ENCODE measurements at places on chromosomes 1 and 21.

DNA sequence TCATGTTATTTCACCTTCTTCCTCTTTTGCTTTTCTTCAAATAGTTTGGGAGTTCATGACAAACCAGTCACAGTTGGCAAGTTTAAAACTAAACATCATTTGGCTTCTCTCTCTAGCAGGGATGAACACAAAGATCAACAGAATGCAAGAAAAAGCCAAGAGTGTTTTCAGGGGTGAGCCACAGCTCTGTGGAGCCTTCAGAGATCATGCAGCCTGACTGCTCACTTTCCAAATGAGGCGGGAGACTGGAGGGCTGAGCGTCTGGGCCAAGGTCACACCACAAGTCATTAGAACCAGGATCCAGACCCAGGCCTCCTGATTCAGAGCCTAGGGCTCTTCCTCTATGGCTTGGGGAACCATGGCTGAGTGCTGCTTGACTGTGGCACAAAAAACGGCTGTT is 2.7 kb downstream of the DPT start:
- no peak for DNase-seq

DNA sequence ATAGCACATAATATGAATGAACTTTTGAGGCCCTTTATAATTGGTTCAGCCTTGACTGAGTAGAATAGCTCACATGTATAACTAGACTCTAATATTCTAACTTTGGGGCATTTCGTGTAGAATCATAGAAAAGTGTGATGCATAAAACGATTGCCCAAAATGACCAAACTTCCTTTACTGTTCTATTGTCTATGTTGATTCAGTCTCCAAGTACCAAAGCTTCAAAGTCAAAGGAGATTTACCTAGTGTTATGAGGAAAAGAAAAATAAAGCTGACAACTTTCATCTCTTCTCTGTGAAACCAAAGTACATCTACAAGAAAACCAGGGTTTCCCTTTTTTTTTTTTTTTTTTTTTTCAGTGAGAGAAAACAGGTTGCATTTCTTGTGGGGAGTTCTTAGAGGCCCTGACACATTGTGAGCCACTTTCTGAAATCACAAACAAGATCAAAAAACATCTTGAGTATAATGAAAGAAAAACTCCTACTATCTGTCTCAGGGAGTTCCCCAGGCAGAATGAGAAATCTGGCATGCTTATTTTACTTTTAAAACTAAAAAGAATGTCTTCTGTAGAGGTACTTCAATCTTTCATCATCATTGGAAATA is 183.4 kb downstream of the TNFSF18 start:
- no peak for DNase-seq

DNA sequence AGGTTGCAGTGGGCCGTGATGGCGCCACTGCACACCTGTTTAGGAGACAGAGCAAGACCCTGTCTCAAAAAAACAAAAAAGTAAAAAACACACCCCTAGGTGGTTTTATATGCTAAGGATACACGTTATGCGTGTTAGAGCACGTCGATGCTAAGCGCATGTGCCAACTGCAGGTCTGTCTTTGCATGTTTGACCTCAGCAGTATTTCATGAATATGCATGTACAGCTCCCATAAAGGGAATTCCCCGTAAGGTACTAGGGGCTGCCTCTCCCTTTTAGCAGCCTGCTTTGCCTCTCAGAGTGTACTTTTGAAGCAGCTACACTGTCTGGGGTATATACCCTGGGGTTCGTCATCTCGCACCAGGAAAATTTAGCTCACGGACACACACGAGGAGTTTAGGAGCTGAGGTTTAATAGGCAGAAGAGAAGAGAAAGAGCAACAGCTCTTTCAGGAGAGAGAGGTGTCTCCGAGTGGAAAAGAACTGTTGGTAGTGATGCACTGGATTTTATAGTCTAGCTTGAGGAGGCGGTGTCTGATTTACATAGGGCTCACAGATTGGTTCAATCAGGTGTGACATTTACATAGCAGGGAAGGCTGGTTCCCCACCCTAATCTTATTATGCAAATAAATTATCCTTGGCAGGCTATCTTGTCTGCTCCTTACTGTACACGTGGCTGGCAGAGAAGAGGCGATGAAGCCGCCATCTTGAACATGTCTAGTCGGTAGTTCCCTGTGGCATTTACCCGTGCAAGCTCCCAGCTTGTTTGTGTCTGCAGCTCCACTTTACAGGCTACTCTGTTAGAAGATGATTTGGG is 4.2 kb upstream of the OTUD3 start:
- no peak for DNase-seq

DNA sequence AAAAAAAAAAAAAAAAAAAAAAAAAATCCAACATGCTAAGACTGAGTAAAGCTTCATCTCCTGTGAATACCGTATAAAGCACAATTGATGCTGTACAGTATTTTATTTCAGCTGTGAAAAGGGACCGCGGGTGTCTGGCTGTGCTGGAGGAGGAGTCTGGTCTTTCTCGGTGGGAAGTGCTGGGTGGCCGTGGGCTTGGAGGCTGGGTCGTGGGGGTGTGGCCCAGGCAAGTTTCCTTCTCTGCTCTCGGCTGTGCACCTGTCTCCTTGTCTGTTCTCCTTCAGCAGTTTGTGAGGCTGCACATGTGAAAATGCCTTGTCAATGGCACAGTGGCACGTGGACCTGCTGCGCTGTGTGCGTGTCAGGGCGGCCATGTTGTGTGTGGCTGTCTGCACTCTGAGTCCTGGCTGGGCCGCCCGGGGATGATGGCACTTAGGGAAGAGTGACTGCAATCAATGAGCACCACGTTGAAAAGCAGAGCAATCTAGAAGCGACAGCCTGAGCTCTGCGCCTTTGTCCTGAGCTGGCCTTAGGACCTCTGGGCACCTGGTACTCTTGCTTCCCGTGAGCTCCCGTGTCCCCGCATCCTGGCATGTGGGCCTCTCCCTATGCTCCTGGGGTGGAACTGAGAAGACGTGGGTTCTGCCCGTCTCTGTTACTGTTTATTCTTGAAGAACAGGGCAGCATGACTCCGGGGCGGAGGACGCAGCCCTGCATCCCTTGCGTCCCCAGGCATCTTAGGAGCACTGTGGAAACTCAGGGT is 14.5 kb downstream of the AGPAT3 start:
- no peak for DNase-seq

DNA sequence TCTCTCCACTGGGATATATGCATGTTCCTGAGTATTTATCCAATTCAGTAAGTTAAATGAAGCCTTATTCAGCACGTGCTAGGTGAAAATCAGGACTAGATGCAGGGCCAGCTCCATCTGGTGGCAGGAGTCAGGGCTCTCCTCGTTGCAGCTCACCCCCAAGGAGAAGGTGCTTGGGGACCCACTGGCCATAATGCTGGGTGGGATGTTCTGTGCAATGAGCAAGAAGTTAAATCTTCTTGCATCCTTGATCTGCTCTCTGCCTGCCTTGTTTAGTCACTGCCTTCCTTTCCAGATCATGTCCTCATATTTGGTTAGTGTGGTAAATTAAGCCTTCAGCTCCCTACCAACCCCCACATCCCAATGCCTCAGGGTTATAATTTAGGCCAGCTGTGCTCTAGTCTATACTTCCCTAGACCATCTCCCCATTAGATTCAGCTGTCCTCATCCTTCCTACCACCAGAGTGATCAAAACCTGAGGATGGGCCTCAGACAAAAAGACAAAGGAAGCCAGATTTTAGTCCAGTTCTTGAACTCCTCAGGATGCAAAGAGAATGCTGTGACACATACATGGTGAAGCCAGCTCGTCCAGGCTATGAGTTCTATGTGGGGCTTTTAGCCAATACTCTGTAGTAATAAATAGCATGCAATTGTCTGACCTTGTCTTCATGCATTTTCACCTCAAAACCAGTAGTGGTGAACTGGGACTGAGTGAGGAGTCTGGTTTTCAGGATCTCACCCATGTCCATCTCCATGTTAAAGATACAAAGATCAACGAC is 55.9 kb downstream of the SEC16B start:
- no peak for DNase-seq

- DNase-seq = no peak
These were observed 10.3 kb downstream of the FBXO28 start for GRCh38 chr1:224124220-224124619.

- no peak for DNase-seq
These were observed 63.8 kb upstream of the ETS2 start for GRCh38 chr21:38741950-38742256.

GRCh38 chr1:185670187-185670627 is 64.0 kb upstream of the HMCN1 start:
- DNase-seq = no peak

DNA sequence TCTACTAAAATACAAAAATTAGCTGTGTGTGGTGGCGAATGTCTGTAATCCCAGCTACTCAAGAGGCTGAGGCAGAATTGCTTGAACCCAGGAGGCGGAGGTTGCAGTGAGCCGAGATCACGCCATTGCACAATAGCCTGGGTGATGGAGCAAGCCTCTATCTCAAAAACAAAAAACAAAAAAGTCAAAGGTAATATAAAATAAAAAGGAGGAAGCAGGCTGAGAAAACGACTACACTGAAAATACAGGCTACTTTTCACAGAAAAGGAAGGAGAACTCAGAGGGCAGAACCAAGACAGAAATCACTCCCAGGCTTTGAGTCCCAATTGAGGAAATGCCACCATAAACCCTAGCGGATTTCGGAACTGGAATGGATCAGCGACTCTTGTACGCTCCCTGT is 5.9 kb upstream of the A3GALT2 start:
- no peak for DNase-seq

DNA sequence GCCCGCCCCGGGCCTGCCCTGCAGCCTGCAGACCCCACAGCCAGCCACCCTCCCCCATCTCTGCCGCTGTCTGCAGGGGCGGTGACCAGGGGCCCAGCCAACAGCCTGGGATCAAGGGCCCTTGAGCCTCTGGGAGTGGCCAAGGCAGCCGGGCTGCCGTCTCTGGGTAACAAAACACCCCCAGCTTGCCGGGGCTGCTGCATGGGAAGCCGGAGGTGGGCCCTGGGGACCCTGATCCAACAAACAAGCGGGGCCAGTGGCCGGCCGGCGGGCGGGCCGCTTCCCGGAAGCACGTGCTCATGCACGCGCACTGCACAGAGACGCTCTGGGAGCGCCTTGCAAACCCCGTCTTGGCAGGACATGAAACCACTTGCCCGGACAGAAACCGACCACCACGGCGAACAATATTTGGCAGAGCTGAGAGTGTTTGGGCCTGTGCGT is 13.2 kb downstream of the MEGF6 start:
- no peak for DNase-seq

DNA sequence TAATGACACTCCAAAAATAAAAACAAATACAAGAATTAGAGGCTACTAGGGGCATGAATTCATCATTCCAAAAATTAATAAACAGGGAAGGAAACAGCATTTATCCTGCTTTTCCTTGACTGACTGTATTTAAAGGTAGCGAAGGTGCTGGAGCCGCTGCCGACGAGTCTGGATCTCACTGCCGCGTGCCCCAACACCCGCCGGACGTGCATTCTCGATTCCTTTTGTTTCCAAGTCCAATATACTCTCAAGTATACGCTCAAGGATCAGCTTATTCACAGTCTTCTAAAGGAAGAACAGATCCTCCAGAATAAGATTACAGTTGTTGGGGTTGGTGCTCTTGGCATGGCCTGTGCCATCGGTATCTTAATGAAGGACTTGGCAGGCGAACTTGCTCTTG is 88.2 kb upstream of the GNG4 start:
- no peak for DNase-seq

GRCh38 chr1:46699666-46700065 is 19.2 kb downstream of the EFCAB14 start:
- DNase-seq = no peak

DNA sequence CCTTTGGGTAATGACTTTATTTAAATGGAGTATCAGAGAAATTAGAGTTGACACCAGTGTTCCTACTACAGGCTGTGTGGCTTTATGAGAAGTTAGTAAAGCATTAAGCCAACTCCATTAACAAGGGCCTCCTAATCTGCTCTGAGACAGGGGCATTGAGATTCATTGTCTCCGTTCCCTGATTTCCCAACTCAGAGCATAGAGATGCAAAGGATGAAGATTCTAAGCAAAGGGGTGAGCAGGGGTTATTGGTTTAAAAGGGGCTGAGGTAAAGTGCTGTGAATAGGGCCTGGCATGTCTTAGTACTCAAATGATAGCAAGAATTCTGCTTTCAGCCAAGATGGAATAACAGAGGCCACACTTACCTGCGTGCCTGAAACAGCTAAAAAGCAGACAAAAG is 428.4 kb downstream of the PTPRU start:
- no peak for DNase-seq

DNA sequence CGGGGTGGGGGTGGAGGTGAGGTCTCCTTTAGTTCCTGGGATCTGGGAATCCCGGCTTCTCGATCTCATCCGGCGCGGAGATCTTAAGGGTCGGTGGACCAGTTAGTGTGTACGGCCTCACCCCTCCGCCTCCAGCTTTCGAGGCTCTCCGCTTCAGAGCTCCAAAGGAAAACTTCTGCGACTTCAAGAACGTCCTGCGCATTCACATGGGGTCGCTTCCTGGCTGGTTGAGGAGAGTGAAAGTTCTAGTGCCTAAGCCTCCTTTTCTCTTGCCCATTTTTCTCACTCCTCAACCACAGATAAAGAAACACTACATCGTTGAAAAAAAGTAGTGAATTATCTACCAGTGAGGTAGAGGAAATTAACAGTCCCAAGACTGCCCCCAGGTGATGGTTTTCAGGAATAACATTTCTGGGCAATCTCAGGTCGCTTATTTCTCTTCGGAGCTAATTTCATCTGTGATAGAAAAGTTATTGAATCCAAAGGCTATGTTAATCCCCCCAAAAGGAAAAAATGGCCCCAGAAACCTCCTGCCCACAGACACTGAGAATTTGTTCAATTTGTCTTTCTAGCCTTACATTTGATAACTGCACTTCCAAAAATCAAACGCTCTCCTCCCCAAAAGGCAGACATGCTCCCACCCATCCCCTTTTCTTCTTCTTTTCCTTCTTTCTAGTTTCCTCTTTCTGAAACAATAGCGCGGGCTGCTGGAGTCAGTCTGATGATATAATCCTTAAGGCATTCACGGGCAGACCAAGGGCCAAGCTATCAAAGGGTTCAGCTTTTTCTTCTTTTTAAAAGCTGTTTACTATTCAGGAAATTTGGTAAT is 20.6 kb upstream of the TBX15 start:
- no peak for DNase-seq

- DNase-seq = no peak
These were observed 10.2 kb downstream of the MAP7D1 start for GRCh38 chr1:36166136-36166535.

- no peak for DNase-seq
These were observed 179.0 kb downstream of the DSCAM start for GRCh38 chr21:40667967-40668366.

- DNase-seq = no peak
These were observed 102.2 kb downstream of the COQ8A start for GRCh38 chr1:227042292-227042691.

DNA sequence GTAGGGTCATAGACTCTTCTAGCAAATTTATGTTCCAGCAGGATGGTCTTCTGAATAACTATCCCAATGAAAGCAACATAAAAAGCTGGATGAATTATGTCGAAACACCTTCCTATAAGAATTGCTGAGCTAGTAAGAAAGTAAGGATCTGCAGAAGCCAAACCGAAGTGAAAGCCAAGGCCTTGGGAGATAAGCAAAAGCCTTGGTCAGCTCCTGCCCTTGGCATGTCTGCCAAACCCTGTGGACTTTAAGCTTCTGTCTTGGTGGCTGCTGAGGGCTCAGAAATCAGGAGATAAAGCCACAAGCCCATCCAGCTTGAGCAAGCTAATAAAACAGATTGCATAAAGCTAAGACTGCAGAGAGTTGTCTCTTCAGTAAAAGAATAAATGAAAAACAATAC is 81.2 kb upstream of the KCND3 start:
- DNase-seq = no peak
